ENCODE measurements at places on chromosomes 11 and 22.

DNA sequence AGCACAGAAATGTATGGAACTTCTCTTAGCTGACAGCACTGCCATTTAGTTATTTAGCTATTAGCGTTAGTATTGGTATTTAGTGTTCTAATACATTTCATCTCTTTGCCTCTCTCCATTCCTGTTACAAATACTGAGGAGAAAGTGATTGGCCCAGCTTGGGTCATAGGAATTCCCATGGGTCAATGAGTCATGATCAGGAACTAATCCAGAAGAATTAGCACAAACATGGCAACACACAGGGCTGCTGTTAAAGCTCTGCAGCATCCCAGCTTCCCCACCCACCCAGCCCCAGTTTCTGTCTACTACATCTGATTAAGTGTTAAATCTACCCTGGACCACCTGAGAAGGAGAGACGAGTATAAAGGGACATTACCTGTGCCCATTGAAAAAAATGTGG, 36.1 kb downstream of the PDGFD start:
- DNase-seq: no peak

- DNase-seq: no peak
Observed at GRCh38 chr22:47944941-47945340, 1182.5 kb downstream of the TBC1D22A start.

GRCh38 chr11:75140269-75141138, 10.4 kb upstream of the SLCO2B1 start:
- DNase-seq: peak; percentile 43

DNA sequence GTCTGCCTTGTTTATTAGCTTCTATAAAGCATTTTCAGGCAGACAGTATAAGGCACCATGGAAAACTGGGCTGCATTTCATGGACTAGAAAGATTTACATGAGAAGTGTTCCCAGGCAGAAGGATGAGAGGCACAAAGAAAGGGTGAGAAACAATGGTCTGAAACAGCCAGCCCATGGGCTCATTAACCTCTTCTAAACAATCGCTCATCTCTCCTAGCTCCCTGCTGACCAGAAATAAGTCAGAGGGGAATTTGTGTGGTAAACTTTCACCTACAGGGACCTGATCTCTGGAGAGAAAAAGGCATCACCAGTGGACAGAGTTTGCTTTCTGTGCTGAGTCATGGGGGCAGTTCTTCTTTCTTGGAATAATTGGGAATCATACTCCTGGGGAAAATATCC, 51.8 kb upstream of the KIRREL3 start:
- no peak for DNase-seq

DNA sequence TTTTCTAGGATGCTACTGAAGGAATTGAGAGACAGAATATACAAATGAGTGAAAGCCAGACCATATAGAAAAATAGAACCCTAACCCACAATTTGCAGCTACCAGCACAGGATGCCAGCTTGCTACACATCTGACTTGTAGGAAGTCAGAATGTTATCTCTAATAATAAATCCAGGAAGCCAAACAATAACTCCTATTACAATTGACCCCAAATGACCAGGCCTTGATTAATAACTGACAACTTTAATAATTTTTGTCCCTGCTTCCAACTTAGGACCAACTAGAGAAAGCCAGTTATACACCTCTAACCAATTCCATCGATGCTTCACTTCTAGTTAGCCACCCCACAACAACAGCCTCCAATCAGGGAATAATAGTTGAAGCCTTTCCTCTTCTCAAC, 193.4 kb downstream of the CASP12 start:
- no peak for DNase-seq

DNA sequence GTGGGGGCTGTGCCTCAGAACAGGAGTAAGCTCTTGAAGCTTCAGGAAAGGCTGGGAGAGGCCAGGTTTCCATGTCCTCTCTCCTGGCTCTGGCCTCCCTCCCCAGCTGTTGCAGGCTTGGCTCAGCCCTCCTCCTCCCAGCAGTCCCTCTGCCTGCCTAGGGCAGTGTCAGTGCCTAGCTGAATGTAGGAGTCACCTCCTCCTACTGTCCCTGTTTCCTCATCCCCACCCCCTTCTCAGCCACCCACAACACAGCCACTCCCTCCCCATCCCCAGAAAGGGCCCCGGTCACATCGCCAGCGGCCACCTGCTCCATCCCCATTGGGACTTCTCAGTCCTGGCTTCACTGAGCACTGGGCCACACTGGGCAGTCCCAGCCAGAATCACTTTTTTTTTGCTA, 2.9 kb upstream of the FBLN1 start:
- DNase-seq: peak; percentile 33

- DNase-seq: no peak
Observed at GRCh38 chr11:63783925-63784592, 15.5 kb upstream of the ZFTA start.

- no peak for DNase-seq
Observed at GRCh38 chr11:122094836-122095235, 21.2 kb downstream of the BLID start.

GRCh38 chr11:71566081-71566620, 788 bp downstream of the KRTAP5-10 start:
- DNase-seq: no peak

DNA sequence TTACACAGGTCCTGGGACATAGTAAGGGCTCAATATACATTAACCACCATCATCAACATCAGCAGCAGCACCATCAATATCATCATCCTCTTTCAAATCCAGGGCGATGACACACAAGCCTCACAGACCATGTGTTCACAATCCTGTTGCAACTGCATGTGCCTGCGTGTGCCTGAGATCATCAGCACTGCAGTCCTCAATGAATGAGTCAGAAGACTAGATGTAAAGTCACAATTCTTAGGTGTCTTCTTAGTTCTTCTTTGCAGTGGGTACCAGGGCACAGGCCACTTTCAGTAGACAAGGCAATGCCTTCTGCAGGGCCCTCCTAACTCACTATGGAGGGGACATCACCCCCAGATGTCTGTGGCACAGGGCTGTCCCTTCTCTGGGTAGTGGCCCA, 111.1 kb downstream of the MYO18B start:
- DNase-seq: no peak

GRCh38 chr11:70314730-70315129, 44.2 kb downstream of the PPFIA1 start:
- DNase-seq: no peak

DNA sequence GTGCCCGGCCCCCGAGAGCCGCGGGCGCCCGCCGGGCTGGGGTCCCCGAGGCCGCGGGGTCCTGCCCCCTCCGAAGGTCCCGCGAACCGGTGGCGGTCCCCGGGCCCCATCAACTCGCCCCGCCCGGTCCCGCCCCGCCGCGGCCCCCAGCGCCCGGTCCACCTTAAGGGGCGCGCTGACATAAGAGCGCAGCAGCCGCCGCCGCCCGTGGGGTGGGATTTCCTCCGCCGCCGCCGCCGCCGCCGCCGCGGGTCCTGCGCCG, at the start of gene ZDHHC8:
Gene ZDHHC8, plus strand, starts transcription at position 208 of the 262 bp plus-strand sequence. CDS start 144 bp downstream, outside the sequence.
- no peak for DNase-seq

DNA sequence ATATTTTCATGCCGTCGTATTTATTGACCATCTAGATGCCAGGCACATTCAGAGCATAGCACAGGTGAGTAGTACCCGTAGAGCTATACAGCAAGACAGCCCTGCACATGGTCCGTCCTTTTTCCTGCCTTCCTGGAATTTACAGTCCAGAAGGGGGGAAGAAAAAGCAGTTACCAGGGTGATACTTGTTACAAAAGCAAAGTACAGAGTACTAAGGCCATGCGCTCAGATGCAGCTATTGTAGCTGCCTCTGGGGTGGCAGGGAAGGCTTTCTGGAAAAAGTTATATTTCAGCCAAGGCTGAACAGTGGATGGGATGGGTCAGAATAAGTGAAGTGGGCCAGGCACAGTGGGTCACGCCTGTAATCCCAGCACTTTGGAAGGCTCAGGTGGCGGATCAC, 36.2 kb downstream of the JHY start:
- no peak for DNase-seq

DNA sequence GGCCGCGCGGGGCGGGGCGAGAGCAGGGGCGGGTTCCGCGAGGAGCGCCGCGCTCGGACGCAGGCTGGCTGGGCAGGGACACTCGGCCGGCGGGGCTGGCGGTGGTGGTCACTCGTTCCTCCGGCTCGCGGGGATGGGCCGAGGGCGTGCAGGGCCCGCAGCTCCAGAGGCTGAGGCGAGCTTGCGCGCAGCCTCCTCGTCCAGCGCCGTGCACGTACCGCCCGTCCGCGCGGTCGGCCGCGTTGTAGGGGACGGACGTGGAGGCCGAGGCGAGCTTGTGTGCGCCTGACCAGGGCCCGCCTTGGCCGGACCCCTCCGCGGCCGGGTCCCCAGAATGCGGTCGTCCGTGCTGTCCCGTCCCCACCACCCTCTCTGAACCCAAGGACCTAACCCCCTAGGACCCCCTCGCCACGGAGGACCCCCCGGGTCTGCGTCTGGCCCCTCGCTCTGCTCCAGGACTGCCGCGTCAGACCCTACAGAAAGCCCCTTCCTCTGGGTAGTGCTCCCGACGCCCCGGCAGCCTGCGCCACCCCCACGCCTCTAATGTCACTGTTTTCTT, 569 bp upstream of the YPEL1 start:
- DNase-seq: no peak

DNA sequence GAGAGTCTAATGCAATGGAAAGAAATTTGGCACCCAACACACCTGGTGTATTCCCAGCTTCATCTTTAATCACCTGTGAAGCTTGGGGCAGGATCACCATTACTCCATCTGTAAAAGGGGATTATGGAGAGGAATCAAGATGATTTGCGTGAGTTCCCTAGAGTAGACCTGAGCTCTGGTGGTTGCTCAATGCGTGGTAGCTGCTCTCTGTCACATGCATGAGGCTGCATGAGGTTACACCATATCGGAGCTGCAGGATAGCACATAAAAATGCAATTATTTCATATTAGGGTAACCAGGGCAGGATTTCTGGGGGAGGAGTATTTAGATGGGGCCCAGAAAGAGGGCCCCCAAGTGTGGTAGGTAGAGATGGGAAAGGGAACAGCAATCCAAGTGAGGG, 35.3 kb upstream of the CLMP start:
- no peak for DNase-seq

- DNase-seq: no peak
Observed at GRCh38 chr22:47196166-47196849, 433.9 kb downstream of the TBC1D22A start.

GRCh38 chr22:41768430-41768829, 32.0 kb upstream of the CCDC134 start:
- DNase-seq: no peak

DNA sequence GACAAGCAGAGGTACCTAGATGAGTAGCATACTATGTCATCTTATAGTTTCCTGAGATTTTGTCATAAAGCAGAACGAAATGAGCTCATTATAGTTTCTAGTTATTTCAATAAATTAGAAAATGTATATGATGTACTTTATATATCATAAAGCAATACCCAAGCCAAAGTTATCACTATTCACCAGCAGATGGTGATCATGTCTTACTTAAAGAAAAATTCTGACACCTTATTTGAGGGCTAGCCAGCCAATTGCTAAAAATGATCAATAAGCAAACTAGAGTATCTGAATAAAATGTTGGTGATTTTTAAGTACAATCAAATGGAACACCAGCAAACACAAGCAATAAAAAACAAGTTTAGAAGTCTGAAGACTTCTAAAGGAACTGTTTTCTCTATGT, 44.1 kb downstream of the RSF1 start:
- DNase-seq: peak; percentile 32

DNA sequence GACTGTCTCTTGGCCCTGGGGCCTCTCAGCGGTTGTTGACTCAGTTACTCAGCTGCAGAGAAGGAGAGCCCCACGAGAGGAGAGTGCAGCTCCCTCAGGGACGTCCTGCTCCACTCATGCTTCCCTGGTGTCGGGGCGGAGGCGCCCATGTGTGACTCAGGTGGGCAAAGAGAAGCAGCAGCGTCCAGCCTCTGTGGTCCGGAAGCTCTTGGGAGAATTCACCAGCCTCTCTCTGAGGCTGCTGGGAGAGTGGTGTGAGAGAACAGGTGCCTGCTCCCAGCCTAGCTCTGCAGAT, 25.7 kb downstream of the GLB1L2 start:
- DNase-seq: no peak

DNA sequence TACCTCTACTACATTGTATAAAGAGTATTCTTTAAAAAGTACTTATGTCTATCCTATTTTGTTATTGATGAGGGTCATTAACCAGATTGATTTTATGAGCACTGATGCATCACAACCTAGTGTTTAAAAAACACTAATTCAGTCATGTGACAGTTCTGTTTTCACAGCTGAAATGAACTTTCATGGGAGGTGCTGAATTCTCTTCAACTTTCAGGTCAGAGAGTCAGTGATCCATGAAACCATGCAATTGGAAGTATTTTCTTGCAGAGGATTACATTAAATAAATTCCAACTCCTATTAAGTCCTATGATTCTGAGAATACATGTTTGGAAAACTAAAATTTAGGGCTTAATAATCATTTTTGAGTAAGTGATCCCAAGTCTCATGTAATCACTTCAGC, 889.4 kb downstream of the KCNA4 start:
- no peak for DNase-seq

GRCh38 chr22:38952281-38952993, 5.0 kb upstream of the APOBEC3A start:
- DNase-seq: no peak

DNA sequence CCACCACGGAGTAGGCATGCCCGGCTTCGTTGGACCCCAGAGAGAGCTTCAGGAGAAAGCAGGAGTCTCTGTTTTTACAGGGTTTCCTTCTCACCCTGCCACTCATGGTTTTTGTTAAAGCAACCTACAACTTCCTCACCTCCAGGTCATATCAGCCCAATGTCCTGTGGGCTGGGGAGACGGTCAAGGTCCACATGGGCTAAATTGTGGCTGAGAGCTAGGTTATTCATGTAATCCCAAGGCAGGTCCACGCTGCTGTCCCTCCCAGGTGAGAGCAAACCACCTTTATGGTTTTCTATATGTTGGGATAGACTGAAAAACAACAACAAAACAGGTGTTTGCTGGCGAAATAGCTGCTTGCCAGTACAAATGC, 19.5 kb downstream of the TSPAN32 start:
- no peak for DNase-seq

GRCh38 chr11:46537121-46537520, 56.7 kb downstream of the AMBRA1 start:
- no peak for DNase-seq

DNA sequence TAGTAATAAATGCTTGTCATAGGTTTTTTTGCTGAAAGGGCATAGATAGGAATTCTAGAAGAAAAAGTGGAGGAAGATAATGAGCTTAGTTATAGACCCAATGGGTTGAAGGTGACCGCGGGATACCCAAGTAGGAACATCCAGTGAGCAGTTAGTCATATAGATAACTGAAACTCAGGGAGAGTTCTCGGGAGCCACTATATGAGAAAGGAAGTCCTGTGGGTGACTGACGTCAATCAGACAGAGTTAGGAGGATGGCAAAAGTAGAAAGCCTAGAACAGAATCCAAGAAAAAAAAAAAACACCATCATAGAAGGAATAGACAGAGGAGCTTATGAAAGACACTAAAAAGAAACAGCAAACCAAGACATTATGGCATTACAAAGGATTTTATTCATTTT, 1.6 kb upstream of the CNGA4 start:
- no peak for DNase-seq
